ENCODE measurements at places on chromosomes 2 and 18. TPM values are rescaled to one million over a fixed set of nuclear protein-coding genes. Genes with fewer than 3 reads are reported as not detected.

DNA sequence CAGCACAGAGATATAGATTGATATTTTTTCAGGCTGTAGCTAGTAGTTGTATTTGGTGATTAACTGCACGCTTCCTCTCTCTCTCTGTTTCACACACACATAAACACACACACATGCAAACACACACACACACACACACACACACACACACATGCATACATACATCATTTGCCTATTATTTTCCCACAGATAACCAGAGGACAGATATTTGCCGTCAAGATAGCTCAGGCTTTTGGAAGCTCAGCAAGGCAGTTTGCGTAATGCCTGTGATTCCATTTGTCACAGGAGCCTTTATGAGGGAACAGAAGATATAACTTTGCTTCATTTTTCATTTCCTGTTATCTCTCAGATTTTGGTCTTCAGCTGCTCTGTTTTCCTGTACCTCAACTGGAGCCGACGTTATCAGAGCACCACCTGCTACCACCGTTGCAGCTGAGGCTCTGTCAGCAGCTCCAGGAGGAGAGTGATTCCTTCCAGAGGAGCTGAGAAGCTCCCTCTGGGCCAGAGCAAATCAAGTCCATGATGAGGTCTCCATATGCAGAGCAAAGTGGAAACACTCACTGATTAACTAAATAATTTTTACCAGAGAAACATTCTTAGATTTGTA is 341.9 kb upstream of the PIK3C3 start:
- no peaks in the 10 kb centered on the region for H3K36me3 ChIP-seq
- no peak overlapping the region for H3K4me3 ChIP-seq
- no peaks in the 10 kb centered on the region for H3K27me3 ChIP-seq
- H3K27ac ChIP-seq, result no peak overlapping the region
- no peaks in the 10 kb centered on the region for H3K4me1 ChIP-seq

Gene KIAA2012
- 0.16 TPM for total RNA-seq

- H3K4me3 ChIP-seq, result no peak overlapping the region
- peaks cover 9% of the 10 kb centered on the region for H3K36me3 ChIP-seq
- no peaks in the 10 kb centered on the region for H3K27me3 ChIP-seq
Observed at GRCh38 chr2:105388971-105389381, 9.9 kb downstream of the FHL2 start.

DNA sequence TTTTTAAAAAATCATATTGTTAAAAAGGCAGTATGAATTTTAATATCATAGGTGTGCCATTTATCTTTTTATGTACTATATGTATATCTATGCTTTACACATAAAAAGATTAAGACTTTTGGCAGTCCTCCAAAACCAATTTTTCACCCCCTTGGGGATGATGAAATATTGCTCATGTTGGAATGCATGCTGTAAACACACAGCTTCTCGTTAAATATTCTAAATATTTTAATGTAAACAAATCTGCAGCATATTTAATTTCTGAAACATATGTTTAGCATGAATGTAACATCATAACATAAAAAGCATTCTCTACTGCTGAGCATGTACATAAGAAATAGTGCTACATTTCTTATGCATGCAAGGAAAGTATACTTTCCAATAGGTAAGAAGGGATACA is 484.3 kb upstream of the LRATD1 start:
- H3K4me3 ChIP-seq, result no peak overlapping the region
- H3K27me3 ChIP-seq, result no peaks in the 10 kb centered on the region

GRCh38 chr2:31735716-31736115 is 155.0 kb upstream of the SRD5A2 start:
- DNase-seq, result no peak
- no peaks in the 10 kb centered on the region for H3K27me3 ChIP-seq
- no peaks in the 10 kb centered on the region for H3K36me3 ChIP-seq
- no peak overlapping the region for H3K4me3 ChIP-seq

Gene XDH
- not detected for total RNA-seq

DNA sequence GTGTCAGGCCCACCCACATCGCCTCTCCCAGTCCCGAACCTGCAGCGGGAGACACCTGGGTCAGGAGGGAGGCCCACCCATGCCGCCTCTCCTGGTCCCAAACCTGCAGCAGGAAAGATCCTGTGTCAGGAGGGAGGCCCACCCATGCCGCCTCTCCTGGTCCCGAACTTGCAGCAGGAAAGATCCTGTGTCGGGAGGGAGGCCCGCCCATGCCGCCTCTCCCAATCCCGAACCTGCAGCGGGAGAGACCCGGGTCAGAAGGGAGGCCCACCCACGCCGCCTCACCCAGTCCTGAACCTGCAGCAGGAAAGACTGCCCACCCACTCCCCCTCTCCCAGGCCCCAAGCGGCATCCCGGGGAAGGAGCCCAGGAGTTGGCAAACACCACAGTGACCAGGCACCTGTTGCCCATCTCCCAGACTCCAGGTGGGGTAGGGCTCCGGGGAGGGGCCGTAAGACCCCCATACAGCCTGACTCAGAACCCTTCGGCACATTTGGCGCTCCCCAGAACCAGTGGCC is 7.8 kb downstream of the SLC66A2 start:
- H3K27me3 ChIP-seq, result no peaks in the 10 kb centered on the region
- H3K36me3 ChIP-seq, result peaks cover 4% of the 10 kb centered on the region
- peaks cover 33% of the 10 kb centered on the region for H3K4me1 ChIP-seq
- no peak overlapping the region for H3K27ac ChIP-seq

DNA sequence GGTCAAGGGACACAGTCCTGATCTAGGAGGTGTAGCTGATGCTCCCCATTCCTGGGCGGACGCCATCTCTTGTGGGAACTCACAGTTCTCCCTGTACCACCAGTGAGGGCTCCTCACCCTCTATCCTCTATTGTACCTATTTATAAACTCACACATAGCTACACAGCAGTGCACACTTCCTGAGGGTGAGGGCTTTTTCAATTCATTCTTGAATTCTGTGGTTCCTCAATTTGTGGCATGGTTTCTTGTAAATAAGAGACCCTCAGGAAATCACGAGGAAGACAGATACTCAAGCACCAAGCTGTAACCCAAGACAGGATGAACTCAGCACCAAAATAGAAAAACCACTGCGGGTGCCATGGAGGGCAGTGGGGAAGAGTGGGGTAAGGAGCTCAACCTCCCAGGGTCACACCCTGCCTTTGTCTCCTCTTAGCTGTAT is 245.9 kb upstream of the PXDN start:
- H3K4me1 ChIP-seq, result no peaks in the 10 kb centered on the region
- H3K27ac ChIP-seq, result no peak overlapping the region
- no peak for DNase-seq
- no peaks in the 10 kb centered on the region for H3K27me3 ChIP-seq
- H3K36me3 ChIP-seq, result no peaks in the 10 kb centered on the region

- H3K4me1 ChIP-seq, result no peaks in the 10 kb centered on the region
- H3K27me3 ChIP-seq, result no peaks in the 10 kb centered on the region
- peaks cover 7% of the 10 kb centered on the region for H3K36me3 ChIP-seq
- no peak overlapping the region for H3K4me3 ChIP-seq
Observed at GRCh38 chr2:109397893-109398292, 215.9 kb downstream of the SEPTIN10 start.

Gene SETBP1
- 67.9 TPM for total RNA-seq

Gene DOK1
- 17.9 TPM for total RNA-seq

DNA sequence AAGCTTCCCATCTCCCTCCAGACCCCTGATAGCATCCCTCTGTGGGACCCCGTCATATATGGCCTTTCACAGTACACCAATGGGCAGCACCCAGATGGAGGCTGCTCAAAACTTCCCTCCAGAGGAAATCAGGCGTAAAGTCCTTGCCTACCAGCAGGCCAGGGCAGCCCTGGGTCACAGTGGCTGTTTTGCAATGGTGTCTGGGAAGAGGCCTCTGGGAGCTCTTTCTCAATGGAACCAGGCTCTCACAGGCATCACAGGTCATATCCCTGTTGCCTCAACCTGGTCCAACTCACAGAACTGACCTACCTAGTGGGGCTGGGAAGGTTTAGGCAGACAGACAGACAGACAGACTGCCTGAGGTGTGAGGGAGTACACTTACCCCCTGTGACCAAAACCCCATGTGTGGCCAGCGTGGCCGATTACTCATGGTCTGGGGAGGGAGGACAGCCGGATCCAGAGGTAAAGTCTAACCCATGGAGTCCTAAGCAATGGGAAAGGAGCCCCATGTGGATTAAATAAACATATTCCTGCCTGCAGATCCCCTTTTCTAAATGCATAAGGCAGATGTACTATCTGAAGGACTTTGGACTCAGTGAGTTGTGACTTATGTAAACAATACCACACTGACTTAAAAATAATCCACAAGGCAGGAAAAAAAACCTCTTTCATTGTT is 58.2 kb downstream of the BCL2L11 start:
- no peak overlapping the region for H3K4me3 ChIP-seq
- no peaks in the 10 kb centered on the region for H3K27me3 ChIP-seq
- peaks cover 9% of the 10 kb centered on the region for H3K4me1 ChIP-seq

- H3K4me1 ChIP-seq, result no peaks in the 10 kb centered on the region
- no peak for DNase-seq
- H3K27ac ChIP-seq, result no peak overlapping the region
- no peaks in the 10 kb centered on the region for H3K27me3 ChIP-seq
Observed at GRCh38 chr2:65354773-65355172, 77.6 kb downstream of the SPRED2 start.

- no peak for DNase-seq
- no peak overlapping the region for H3K27ac ChIP-seq
Observed at GRCh38 chr2:20171445-20171977, 53.4 kb downstream of the SDC1 start.

GRCh38 chr18:64713284-64713683 is 564.4 kb upstream of the LINC00305 start:
- H3K4me3 ChIP-seq, result no peak overlapping the region
- no peak overlapping the region for H3K27ac ChIP-seq
- H3K36me3 ChIP-seq, result no peaks in the 10 kb centered on the region
- H3K4me1 ChIP-seq, result no peaks in the 10 kb centered on the region
- H3K27me3 ChIP-seq, result no peaks in the 10 kb centered on the region

- DNase-seq, result no peak
- H3K4me3 ChIP-seq, result no peak overlapping the region
- no peak overlapping the region for H3K27ac ChIP-seq
- no peaks in the 10 kb centered on the region for H3K36me3 ChIP-seq
- H3K27me3 ChIP-seq, result no peaks in the 10 kb centered on the region
- H3K4me1 ChIP-seq, result no peaks in the 10 kb centered on the region
Observed at GRCh38 chr2:235232449-235233433, 261.1 kb upstream of the AGAP1 start.
